ENCODE measurements at places on chromosomes 3 and 15.
A peak's percentile ranks its signal among the peaks of the same experiment; 100 is the strongest.

GRCh38 chr3:12194669-12195161, 36.0 kb upstream of the TIMP4 start:
- no peak for DNase-seq

- DNase-seq: no peak
Measured at GRCh38 chr15:98610991-98611390, 37.3 kb upstream of the IGF1R start.

GRCh38 chr15:29437888-29438702, 168.5 kb upstream of the NSMCE3 start:
- DNase-seq: no peak

GRCh38 chr3:183554377-183554776, 1.1 kb downstream of the KLHL6 start:
- DNase-seq: no peak

- DNase-seq: no peak
Measured at GRCh38 chr3:189988854-189989253, 131.8 kb downstream of the P3H2 start.

DNA sequence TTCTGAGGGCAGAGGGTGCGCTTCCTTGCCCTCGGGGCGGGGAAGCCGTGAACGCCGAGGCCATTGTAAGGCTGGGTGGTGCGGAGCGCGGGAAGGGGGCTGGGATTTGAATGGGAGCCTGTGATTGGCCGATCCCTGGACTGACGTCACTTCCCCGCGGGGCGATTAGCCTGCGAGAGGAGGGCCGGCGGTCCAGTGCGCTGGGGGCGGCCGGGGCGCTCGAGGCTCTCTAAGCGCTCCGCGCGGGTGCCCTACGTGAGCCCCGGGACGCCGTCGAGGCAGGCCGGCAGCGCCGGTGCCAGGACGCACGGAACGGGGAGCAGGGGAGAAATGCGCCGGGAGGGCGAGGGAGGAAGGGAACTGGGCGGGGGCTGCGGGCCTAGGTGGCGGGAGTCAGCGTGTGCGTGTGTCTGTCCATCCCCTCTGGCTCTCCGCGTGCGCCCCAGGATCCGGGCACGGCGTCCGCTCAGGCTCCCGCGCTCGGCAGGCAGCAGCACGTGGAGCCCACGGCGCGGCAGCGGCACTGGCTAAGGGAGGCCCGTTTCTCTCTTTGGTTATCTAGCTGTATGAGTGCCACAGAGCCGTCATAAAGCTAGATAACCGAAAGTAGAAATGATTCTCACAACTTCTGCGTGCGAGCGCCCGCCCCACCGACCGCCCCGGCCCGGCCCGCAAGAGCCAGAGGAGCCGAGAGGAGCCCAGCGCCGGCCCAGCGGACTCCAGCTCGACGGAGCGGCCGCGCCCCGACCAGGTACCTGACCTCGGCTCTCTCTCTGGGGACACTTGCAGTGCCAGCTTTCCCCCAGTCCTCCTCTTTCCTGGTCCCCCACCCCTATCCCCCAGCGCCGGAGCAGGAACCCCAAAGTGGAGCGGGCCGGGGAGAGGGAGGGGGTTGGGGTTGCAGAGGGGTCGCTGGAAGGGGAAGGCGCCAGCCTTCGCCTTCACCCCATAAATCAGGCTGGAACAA, 33.1 kb upstream of the POLG start:
- no peak for DNase-seq

GRCh38 chr15:87938031-87938430, 318.5 kb downstream of the NTRK3 start:
- DNase-seq: no peak

GRCh38 chr3:161556533-161556932, 59.9 kb downstream of the OTOL1 start:
- no peak for DNase-seq

GRCh38 chr3:152073267-152073666, 195.5 kb upstream of the MBNL1 start:
- DNase-seq: no peak

- DNase-seq: no peak
Measured at GRCh38 chr3:134621854-134622253, 29.0 kb downstream of the KY start.

- no peak for DNase-seq
Measured at GRCh38 chr3:164375995-164376394, 702.3 kb downstream of the SI start.

GRCh38 chr3:155391551-155391958, 98.1 kb upstream of the STRIT1 start:
- peak; percentile 58 for DNase-seq

GRCh38 chr3:53102601-53103147, 27.6 kb downstream of the RFT1 start:
- no peak for DNase-seq
